ENCODE measurements at places on chromosomes 13 and 19. TPM values are rescaled to one million over a fixed set of nuclear protein-coding genes. Genes with fewer than 3 reads are reported as not detected.

The PRX gene
- total RNA-seq, result 1.7 TPM

The NUP62 gene
- total RNA-seq, result 41.0 TPM

The MYH14 gene
- 586 TPM for total RNA-seq

The ATCAY gene
- 0.22 TPM for total RNA-seq

The ZNF419 gene
- total RNA-seq, result 8.4 TPM

The LRG1 gene
- 22.8 TPM for total RNA-seq

The PCSK4 gene
- 4.9 TPM for total RNA-seq

The PSG3 gene
- total RNA-seq, result not detected

The MBD3L3 gene
- not detected for total RNA-seq

The SULT2A1 gene
- 0.67 TPM for total RNA-seq

GRCh38 chr13:75978818-75979217 is 342.7 kb downstream of the LMO7 start:
- no peak for DNase-seq

DNA sequence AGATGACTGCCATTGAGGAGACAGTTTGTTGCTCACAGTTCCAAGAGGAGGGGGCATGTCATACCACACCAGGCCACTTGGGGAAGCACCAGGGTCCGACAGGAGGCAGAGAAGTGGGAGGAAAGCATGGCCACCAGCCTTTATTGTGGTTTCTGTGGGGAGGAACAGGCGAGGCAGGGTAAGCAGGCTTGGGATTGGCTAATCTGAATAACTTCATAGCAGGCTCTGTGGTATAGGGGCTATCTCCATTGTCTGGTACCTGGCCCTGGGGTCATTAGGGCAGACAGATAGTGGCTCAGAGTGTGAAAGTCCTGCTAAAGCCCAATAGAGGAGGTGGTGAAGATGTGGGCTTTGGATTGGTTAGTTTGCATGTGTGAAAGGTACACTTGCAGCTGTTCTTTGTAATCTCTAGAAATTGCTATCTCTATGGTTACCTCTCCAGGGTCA is 35.5 kb downstream of the CBY2 start:
- no peak for DNase-seq

- no peak for DNase-seq
Measured at GRCh38 chr13:58452123-58452623, 820.6 kb downstream of the PCDH17 start.

DNA sequence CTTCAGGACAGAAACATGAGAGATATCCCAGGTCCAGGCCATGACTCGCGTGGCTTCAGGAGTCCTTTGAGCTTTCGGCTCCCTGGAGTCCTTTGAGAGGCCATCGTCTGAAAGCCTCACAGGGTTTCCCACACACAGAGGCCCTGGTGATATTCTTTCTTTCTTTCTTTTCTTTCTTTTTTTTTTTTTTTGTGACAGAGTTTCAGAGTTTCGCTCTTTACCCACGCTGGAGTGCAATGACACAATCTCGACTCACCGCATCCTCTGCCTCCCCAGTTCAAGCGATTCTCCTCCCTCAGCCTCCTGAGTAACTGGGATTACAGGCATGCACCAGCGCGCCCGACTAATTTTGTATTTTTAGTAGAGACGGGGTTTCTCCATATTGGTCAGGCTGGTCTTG is 5.5 kb downstream of the SIN3B start:
- DNase-seq, result no peak

- peak; percentile 47 for DNase-seq
Measured at GRCh38 chr19:7628589-7629311, 595 bp downstream of the XAB2 start.

DNA sequence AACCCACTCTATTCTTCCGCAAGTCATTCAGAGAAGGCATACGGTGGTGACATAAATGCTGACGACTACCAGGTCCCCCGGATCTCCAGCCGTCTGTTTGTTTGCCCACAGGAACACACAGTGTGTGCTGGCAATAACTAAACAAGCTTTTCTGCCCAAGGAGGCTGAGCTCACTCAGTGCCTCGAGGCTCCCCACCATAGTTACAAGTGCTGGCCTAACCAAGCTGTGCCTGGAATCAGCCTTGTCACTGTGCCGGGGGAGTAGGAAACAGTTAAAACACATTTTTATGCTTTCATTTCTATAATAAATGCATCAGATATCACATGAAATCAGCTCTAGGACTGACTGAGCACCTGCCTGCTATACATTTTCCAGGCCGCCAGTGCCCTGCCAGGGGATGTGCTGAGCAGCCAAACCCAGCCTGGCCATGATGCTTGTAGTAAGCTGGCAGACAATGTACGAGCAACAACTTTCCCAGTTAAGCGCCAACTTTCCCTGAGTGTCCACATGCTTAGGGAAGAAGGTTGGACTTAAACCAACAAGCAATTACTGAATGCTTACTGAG is 28.1 kb downstream of the BRD4 start:
- DNase-seq, result no peak

GRCh38 chr13:43232144-43232872 is 208.9 kb downstream of the DNAJC15 start:
- no peak for DNase-seq

GRCh38 chr19:31693131-31693932 is 344.1 kb upstream of the TSHZ3 start:
- no peak for DNase-seq

- DNase-seq, result no peak
Measured at GRCh38 chr13:25771641-25772478, 280.0 kb downstream of the SHISA2 start.

DNA sequence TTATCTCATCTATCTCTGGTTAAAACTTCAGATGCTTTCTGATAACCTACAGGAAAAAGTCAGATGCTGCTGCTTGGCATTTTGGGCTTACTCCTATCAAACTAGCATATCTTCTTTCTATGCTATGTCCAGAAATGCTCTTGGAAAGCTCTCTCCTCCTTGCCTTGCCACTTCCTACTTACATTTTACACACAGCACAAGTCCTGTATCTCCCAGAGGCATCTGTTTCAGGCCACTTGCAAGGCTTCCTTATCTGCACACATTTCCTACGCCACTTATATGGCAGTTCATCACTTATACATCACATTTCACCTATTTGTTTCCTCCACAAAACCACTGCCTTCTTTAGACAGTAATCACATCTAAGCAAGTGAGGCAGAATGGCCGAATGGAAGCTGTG is 220.3 kb downstream of the DNAJC15 start:
- DNase-seq, result no peak

- DNase-seq, result no peak
Measured at GRCh38 chr19:1445932-1446712, 3.8 kb upstream of the APC2 start.

DNA sequence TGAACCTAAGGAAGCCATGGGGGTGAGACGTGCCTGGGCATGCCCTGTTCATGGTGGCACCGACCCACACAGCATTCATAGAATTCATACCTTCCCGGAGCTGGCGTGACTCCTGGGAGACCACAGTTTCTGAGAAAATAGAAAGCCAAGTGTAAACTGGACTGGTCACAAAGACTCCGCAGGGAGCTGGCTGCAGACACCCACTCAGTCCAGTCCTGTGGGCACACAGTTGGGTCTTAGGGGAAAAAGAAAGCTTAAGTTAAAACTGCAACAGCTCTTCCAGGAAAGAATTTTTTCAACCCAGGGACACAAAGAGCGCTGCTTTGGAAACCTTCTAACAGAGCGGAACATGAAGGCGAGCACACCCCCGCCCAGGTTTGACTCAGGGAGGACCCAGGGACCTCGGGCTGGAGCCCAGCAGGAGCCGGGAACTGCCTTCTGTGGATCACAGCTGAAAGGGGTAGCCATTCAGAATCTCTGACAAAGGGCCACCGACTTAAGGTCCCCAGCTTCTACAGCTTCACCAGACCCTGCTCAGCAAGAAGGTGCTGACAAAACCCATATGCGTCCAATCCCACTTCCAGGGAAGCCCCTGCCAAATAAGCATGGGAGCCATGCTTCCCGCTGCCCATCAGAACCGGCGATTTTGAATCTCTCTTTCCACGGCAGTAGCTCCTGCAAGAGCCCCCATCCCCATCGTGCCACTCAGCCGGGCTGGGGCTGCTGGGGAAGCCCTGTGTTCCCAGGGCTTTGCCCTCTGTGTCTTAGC is 183.7 kb downstream of the COL4A1 start:
- DNase-seq, result no peak

DNA sequence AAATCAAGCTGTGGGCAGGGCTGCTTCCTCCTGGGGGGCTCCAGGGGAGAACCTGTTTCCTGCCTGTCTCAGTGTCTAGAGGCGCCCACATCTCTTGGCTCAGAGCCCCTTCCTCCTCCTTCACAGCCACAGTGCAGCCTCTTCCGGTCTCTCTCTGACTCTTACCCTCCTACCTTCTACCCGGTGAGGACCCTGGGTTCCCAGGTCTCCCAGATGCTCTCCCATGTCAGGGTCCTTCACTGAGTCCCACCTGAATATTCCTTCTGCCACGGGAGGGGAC is 153.1 kb downstream of the KDM4B start:
- no peak for DNase-seq

GRCh38 chr13:100899720-100900316 is 225.2 kb upstream of the TMTC4 start:
- DNase-seq, result no peak

DNA sequence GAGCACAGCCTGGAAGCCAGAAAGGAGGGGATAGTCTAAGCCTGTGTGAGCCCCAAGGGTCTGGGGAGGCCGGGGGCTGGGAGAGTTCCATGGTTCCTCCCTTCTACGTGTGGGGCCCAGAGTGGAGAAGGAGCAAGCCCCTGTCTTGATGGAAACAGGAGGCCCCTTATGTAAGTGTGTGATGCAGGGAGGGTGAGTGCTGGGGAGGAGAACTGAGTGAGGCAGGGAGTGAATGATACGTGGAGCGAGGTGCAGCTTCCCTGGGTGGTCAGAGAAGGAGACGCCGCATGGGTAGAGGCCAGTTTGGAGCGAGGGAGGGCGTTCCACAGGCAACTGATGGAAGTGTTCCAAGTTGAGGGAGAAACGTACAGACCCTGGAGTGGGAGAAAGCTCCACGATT is 16.0 kb downstream of the MAG start:
- DNase-seq, result no peak

GRCh38 chr13:32121316-32121715 is 89.7 kb downstream of the FRY start:
- DNase-seq, result no peak

DNA sequence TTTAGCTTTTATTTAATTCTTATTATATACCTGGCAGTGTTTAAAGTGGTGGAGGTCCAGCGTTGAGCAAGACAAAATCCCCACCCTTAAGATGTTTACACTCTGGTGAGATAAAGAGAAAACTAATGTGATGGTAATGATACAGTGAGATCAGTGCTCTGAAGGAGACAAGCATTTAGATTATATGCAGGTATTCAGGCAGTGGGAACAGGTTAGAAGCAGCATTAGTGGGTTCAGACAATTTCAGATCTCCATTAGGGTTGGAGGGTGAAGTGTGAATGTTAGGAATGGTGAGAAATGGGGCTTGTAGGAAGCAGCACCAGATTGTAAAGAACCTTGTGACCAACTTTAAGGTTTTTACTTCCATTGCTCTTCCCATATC is 39.0 kb downstream of the PIBF1 start:
- DNase-seq, result no peak

DNA sequence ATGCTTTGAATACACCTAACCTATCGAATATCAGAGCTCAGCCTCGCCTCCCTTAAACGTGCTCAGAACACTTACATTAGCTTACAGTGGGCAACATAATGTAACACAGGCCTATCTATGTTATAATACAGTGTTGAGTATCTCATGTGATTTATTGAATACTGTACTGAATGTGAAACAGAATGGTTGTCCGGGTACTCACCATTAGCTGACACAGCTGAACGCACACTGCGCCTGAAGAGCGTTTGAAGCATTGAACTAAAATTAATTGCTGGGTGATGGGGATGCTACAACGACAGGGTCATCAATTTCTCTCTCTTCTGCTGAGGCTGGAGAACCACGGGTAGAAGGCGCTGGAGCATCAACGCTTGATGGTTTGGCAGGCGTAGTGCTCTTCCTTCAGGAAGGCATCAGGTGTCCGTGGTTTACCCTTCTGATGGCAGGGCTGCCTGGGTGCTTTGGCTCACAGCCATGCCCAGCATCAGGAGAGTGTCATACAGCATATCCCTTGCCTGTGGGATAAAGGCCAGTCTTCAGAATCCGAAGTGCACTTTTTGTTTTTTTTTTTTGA is 46.9 kb upstream of the UBE2L5 start:
- DNase-seq, result no peak

DNA sequence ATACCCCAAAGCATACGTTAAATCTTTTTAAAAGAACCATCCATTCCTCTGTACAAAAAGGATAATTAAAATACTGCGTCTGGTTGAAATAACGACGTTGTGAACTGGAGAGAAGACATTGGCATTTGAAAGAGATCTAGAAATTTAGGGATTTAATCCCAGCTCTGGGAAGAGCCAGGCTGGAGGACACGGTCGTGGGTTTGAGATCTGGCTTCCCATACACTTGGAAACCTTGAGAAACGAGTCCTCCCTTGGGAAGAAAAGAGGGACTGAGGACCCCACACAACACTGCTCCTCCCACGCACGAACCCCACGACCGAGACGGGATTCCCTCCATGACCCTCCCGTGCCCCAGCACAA is 625 bp downstream of the ZNF709 start:
- no peak for DNase-seq

DNA sequence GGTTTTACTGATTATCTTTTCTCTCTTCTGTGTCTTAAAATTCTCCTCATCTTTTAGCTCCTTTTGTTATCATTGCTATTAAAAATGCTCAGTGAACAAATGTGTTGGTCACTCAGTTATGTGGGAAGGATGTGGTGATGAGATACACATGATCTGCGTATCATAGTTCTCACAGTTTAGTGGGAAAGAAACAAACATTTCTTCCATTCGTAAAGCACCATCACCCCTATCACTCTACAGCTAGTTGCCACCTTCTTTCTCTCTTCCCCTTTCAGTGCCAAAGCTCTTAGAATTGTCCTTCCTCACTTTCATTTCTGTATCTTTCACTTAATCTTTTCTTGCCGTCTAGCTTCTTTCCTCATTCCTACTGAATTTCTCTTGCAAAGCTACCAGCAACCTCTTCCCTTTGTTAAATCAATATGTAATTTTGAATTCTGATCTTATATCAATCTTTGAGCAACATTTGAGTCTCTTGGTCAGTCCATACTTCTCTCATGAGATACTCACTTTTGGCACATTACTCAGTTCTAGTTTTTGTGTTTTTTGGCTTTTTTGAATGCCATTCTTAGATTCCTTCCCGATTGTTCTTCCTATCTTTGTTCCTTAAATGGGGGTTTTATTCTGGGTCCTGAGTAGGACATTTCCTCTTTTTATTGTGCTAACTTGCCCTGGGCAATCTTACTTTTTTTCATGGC is 122.3 kb downstream of the PCCA start:
- DNase-seq, result no peak

All from mucosa of descending colon (tissue), 3 donors.